CD4-positive, alpha-beta T cell treated with Interleukin-4 for 4 hours (primary cell): ENCODE measurements at places on chromosomes 7 and 10.

DNA sequence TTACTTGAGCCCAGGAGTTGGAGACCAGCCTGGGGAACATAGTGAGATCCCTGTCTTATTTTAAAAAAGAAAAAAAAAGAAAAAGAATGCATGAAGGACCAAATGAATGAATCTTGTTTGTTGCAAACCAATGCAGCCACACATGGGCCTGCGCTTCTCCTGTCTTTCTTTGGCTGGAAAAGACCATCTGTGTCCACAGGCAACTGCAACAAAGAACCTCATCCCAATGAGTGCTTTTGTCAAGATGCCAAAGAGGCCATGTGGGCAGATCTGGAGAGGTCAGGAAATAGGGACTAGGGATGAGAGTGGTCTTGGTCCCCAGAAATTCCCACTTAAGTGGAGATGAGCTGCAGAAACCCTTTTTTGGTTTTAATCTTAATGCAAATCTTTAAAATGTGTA lies 49.8 kb upstream of the DUSP5 start:
- DNase-seq = no peak

GRCh38 chr10:78214955-78215354 lies 181.3 kb downstream of the RPS24 start:
- no peak for DNase-seq

DNA sequence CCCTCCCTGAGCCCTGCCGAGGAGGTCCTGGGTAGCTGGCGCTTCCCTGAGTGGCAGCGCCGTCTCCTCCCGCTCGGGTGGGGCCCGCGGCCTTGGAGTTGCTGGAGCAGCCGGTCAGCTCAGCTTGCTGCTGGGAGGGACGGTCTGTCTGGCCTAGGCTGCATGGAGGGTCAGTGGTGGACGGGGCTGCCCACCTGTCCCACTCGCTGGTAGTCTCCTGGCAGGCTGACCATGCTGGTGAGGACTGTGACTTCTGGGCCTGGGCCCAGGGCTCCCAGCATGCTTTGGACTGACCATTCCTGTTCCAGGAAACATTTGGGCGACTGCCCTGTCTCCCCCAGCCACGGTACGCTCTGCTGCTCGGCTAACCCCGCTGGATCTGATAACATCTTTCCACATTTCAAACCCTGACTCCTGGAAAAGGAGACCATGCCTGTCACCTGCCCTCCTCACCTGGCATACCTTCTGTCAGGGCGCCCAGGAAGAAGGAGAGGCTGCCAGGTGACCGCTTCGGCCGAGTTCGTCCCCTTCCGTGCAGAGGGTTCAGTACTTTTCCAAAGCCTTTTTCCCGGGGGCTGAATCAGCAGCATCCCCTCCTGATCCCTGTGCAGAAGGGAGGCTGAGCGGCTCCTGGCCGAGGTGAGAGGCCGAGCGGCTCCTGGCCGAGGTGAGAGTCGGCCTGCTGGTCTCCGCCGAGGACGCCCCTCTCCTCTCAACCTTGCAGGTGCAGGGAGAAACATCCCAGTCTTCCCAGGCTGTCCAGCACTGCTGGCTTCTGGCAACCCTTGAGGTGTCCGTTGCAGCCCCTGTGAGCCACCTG lies 43.4 kb downstream of the FAM20C start:
- DNase-seq = no peak

DNA sequence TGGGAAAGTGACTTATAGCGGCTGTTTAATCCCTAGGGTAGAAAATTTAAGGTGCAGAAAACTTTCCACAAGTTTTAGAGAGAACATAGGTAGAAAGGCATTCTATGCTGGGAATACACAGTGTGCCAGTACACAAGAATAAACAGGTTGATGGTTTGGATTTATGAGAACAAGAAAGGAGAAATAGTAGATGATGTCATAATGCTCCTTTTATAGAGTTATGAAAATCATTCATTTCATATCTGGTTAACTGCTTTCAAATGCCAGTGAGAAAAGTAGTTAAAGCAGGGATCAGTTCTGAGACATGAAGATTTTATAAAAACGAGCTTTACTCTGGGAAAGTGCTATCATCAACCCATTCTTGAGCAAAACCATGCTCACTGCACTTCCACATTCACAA lies 311.4 kb downstream of the PARD3 start:
- no peak for DNase-seq

DNA sequence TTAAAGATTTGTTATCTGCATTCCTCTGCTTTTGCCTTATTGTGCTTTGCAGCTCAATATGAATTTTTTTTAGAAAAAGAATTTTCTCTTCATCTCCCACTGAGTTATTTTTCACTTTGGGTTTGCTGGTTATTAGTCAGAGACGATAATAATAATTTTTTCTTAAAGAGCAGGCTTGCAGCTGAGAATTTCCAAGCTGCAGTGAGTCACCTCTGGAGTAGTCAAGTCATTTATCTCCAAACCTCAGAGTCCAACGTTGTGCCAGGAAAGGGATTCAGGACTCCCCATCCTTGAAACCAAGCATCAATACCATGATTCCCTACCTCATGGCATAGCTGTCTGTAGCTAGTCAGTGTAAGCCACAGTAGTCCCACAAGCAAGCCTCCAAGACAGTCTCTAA lies 15.2 kb upstream of the EGR2 start:
- no peak for DNase-seq

DNA sequence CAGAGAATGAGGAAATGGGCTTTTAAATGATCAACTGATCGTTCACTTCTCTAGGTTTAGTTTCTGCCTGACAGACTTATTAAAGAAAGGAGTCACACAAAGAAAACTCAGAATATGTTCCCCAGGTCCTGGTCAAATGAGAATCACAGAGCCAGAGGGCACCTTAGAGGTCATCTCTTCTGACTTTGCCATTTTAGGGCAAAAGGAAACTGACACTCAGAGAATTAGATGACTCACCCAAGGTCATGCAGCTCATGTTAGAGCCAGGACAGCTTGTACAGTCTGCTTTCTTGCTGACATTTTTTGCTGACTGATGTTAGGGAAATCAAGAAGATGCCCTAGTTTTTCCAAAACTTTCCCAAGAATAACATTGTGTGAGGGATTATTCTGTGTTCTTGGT lies 312.7 kb upstream of the SP8 start:
- no peak for DNase-seq

- peak; percentile 15 for DNase-seq
These were observed 26.8 kb upstream of the SORCS3 start for GRCh38 chr10:104614245-104614831.

DNA sequence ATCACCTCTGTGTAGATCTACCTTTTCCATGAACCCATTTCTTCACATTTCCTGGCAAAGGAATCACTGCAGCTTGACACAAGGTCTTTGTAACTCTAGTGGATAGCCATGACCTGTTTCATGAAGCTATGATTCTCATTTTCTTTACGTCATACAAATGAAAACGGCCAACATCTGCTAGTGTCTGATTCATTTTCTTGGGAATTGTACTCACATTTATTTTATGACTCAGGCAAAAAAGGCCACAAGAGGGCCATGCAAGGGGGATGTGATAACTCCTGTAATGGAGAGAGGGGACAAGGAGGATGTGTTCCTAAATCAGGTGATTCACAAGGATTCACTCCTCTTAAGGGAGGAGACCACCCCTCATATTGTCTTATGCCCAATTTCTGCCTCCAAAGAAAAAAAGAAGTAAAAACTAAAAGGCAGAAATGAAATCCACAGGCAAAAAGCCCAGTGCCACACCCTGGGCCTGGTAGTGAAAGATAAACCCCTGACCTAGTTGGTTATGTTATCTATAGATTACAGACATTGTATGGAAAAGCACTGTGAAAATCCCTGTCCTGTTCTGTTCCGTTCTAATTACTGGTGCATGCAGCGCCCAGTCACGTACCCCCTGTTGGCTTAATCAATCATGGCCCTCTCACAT lies 249.9 kb downstream of the IPMK start:
- DNase-seq = no peak

- no peak for DNase-seq
These were observed 69.1 kb downstream of the TFPI2 start for GRCh38 chr7:93821463-93821862.

- no peak for DNase-seq
These were observed 327.7 kb downstream of the GLRX3 start for GRCh38 chr10:130463876-130464364.

DNA sequence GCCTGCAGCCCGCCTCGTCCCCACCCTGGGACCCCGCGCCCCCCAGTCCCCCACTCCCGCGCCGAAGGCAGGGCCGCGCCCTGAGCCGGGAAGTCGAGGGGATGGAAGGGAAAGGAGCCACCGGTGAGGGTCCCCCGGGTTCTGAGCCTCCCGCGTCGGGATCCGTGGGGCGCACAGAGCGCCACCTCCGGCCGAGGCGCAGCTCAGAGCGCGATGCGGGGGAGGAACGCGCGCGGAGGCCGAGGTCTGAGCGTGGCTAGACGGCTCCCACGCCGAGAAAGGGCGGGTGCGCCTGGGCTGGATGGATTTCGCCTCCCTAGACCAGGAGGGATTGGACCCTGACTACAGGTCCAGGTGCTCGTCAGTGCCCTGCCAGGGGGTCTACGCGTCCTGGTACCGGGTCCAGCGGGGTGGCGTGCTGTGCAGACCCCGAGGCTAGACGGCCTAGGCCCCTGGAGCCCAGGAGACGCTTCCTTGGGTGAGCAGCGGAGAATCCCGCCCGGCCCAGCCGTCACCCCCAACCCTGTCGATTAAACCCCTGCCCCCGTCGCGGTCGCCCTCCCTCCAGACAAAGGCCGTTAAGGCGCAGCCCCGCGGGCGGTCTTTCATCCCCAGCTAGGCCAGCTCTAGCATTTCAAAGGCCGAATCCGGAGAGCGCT lies 986 bp upstream of the PDGFA start:
- DNase-seq = no peak

GRCh38 chr10:128880159-128880725 lies 586.8 kb upstream of the MGMT start:
- no peak for DNase-seq

GRCh38 chr10:124378881-124379471 lies 39.7 kb downstream of the OAT start:
- DNase-seq = no peak

GRCh38 chr10:23294638-23295247 lies 49.9 kb downstream of the C10orf67 start:
- DNase-seq = no peak

DNA sequence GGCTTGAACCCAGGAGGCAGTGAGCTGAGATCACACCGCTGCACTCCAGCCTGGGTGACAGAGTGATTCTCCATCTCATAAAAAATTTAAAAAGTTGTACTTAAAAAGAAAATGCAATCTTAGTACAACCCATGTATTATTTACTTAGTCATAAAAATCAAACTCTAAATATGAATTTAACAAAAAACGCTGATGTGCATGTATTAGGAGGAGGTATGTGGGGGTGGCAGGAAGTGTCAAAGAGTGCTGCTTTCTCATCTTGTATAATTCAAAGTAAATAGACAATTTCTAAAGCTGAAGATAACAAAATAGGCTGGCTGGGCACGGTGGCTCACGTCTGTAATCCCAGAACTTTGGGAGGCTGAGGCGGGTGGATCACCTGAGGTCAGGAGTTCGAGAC lies 81.0 kb upstream of the NRBF2 start:
- no peak for DNase-seq

- peak; percentile 89 for DNase-seq
These were observed 55.1 kb downstream of the FAM53B start for GRCh38 chr10:124688889-124689670.

GRCh38 chr7:133315332-133316040 lies 62.6 kb downstream of the EXOC4 start:
- DNase-seq = no peak

DNA sequence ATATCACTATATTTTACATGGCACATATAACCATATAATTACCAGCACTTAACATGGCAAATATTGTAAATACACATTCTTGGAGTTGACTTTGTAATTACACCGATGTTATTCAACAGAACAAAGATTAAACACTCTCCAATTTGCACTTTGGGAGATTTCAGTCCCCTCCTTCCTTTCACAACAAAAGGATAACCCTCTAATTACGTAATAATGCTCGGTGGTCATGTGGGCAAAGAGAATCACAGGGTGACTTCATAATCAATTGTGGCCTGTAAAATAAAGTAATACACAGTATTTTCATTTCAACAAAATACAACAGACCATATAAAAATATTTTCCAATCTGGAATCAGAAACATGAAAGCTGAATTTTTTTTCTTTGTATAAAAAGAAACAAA lies 73.2 kb downstream of the RHOBTB1 start:
- no peak for DNase-seq
